ENCODE measurements at places on chromosomes 6 and 20. TPM values are rescaled to one million over a fixed set of nuclear protein-coding genes. Genes with fewer than 3 reads are reported as not detected.

DNA sequence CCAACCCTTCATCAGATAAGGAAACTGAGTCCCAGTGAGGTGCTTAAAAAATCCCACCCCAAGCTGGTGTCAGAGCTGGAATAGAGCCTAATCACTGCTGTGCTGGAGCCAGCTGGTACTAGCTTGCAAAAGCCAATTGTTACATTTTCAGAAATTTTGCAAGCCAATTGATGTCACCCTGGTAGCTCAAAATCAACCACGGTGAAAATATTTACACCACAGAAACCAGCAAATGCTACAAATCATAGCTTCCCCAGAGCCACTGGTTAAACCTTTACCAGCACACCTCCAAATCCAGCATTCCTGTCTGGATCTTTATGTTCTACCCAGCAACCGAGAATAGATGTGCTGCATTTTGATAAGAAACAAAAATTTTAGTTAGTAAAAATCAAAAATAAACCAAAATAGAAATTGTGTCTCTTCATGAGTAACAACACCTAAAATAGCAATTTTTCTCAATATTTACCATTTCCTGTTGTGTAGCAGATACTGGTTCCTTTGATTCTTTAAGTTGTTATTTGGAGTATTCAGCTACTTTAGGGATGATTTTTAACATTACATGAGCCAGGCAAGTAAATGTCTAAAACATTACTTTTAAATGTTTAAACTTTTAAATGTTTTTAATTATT lies 7.2 kb upstream of the LCA5 start:
- H3K4me1 ChIP-seq = no peaks in the 10 kb centered on the region
- peaks cover 10% of the 10 kb centered on the region for H3K27me3 ChIP-seq

DNA sequence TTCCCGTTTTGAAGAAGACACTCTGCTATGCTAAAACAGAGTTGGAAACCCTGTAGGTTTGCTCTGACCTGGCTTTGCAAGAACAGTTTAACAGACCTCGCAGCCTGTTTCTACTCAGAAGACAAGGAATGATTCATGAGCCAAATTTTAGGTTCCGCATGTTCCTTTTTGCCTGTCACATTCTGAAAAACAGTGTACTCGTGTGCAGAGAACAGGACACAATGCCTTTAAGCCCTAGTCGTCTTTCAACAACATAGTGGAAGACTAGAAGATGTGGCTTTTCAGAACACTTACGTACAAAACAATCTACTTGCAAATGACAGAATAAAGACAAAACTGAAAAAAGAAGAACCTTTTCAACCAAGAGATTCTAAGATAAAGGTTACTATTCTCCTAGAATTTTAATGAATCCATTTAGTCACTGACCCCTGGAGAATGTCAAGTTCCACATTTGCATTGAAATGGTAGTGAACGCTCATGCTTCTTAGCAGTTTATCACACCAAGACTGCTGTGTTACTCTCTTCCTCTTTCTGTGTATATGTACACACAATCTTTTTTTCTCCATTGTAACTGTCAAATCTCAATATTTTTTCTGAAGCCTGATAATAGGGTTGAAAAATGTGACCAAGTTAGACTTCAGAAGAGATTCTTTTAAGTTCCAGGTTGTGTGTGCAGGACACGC lies 220.7 kb upstream of the NRSN1 start:
- no peak overlapping the region for H3K27ac ChIP-seq
- no peak for DNase-seq
- no peaks in the 10 kb centered on the region for H3K36me3 ChIP-seq
- H3K4me3 ChIP-seq = no peak overlapping the region
- no peaks in the 10 kb centered on the region for H3K4me1 ChIP-seq
- no peaks in the 10 kb centered on the region for H3K27me3 ChIP-seq

GRCh38 chr6:71468841-71469700 lies 180.5 kb downstream of the OGFRL1 start:
- no peak overlapping the region for H3K4me3 ChIP-seq
- no peak for DNase-seq
- H3K36me3 ChIP-seq = no peaks in the 10 kb centered on the region
- no peaks in the 10 kb centered on the region for H3K4me1 ChIP-seq
- H3K27me3 ChIP-seq = peaks cover 4% of the 10 kb centered on the region

- H3K4me1 ChIP-seq = no peaks in the 10 kb centered on the region
- H3K4me3 ChIP-seq = no peak overlapping the region
- DNase-seq = no peak
- H3K27me3 ChIP-seq = no peaks in the 10 kb centered on the region
- H3K36me3 ChIP-seq = no peaks in the 10 kb centered on the region
Measured at GRCh38 chr6:168826726-168827585, 386.0 kb downstream of the SMOC2 start.

GRCh38 chr6:133854041-133854363 lies 34.9 kb upstream of the TCF21 start:
- no peaks in the 10 kb centered on the region for H3K36me3 ChIP-seq
- H3K4me3 ChIP-seq = no peak overlapping the region
- peaks cover 51% of the 10 kb centered on the region for H3K27me3 ChIP-seq
- peaks cover 8% of the 10 kb centered on the region for H3K4me1 ChIP-seq

GRCh38 chr20:32988008-32988407 lies 16.2 kb downstream of the SUN5 start:
- no peak for DNase-seq
- H3K27me3 ChIP-seq = no peaks in the 10 kb centered on the region
- peaks cover 22% of the 10 kb centered on the region for H3K4me1 ChIP-seq
- H3K36me3 ChIP-seq = no peaks in the 10 kb centered on the region
- H3K27ac ChIP-seq = no peak overlapping the region

- H3K27ac ChIP-seq = no peak overlapping the region
- H3K27me3 ChIP-seq = no peaks in the 10 kb centered on the region
- H3K36me3 ChIP-seq = no peaks in the 10 kb centered on the region
- no peak for DNase-seq
Measured at GRCh38 chr6:22598339-22598738, 29.0 kb downstream of the HDGFL1 start.

The HFE gene
- total RNA-seq = 0.25 TPM

The OPRM1 gene
- not detected for total RNA-seq

The SCRT2 gene
- not detected for total RNA-seq

The ACTL10 gene
- 2.4 TPM for total RNA-seq

The WFDC5 gene
- total RNA-seq = not detected

The C2 gene
- 1.4 TPM for total RNA-seq

All from activated CD8-positive, alpha-beta T cell treated with anti-CD3 and anti-CD28 coated beads for 36 hours (primary cell).